ENCODE measurements at places on chromosomes 6 and 20.

- DNase-seq, result no peak
Observed at GRCh38 chr6:108673602-108674001, 112.9 kb downstream of the FOXO3 start.

DNA sequence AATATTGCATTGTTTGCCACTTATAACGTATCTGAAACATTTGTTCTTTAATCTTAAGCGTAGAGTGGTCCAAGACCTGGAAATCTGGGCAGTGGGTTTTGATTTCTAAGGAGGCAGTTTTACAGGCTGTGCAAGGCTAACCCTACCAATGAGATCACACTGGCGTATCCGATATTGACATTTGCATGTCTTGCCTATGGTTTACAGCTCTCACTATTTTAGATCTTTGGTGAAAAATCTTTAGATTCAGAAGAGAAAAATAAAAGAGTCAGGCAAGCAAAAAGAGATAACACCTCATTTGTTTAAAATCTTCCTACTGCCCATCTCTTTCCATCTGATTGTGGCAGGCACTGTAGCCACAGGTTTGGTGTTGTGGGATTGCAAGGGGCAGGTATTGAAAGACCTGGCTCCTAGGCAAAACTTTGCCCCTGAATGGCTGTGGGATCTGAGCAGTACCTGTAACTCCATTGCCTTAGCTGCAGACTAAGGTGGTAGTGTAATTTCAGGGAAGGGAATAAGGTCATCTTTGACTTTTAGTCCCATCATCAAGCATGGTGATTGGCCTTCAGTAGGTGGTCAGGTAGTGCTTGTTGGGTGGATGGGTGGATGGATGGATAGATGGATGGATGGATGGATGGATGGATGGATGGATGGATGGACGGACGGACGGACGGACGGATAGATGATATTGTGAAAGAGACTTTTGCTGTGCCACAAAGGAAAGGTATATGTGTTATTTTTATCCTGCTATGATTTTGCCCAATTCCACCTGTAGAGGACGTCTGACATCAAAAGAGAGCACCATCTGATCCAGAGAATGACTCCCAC lies 1.9 kb downstream of the TNFAIP3 start:
- no peak for DNase-seq

DNA sequence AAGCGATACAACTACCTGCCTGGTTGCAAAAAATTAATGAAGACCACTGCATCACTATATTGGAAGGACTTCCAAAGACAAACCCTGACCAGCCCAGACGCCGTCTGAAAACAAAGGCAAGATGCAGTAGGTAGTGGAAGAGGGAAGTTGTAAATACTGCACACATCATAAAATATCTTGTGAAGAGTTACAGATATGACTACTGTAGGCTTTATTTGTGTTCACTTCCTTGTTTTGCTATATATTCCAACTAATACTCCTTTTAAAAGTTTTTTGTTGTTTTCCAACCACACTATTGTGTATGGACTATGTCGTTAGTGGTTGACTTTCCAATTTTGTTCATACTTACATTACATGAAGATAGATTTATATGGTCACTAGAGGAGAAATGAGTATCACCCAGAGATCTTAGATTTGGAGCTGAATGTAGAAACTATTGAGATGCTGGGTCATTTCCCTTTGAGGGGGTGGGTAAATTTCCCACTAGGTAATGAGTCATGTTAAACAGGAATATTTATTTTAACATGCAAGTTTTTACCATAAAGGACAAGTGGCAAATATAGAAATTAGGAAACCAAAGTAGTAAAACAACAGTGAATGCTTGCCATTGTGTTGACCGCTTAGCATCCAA lies 16.6 kb upstream of the TXLNB start:
- DNase-seq, result no peak

DNA sequence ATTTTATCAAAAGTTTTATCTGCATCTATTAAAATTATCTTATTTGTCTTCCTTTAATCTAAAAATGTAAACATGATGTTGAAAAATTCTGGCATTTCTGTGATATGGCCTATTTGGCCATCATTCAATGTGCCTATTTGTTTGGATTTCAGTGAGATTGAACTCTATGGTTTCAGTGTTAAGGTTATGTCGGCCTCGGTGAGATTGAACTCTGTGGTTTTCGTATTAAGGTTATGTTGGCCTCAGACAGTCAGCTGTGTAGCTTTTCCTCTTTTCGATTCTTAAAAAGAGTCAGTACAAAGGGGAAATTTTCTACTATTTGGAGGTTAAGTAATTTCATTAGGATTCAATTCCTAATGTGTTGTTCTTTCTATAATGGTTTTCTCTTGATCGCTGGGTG lies 320.6 kb downstream of the PACRG start:
- DNase-seq, result no peak

GRCh38 chr6:117933471-117933870 lies 26.4 kb downstream of the SLC35F1 start:
- no peak for DNase-seq

- DNase-seq, result no peak
Observed at GRCh38 chr6:146868671-146869209, 270.0 kb downstream of the ADGB start.

DNA sequence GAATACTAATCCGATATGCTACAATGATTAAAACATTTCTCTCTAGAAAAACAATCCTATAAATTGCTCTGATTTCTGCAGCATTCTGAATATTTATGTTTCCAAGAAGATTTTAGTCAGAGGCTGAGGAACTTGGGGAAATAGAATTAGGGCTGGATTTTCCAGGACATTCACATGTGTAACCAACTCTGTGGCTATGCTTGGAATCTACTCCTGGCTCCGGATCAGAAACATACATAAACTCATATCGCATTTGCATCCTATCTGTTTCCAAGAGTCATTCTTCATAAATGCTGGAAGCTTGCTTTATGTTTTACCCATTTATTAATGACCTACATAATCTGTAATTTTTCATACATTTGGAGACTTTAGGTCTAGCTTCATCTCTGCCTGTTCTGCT lies 459.9 kb upstream of the MARCKS start:
- DNase-seq, result no peak

- no peak for DNase-seq
Observed at GRCh38 chr6:170371588-170371987, 65.0 kb downstream of the FAM120B start.

- peak; percentile 64 for DNase-seq
Observed at GRCh38 chr20:59016795-59017492, 2.3 kb upstream of the TUBB1 start.

- peak; percentile 50 for DNase-seq
Observed at GRCh38 chr6:169725125-169726048, 1.1 kb upstream of the PHF10 start.

Measured in hematopoietic multipotent progenitor cell treated with erythropoietin and hydrocortisone succinate and interleukin-3 and kit ligand, for 4 days (in vitro differentiated cells).